ENCODE measurements at places on chromosomes 3 and 15.
A peak's percentile ranks its signal among the peaks of the same experiment; 100 is the strongest.

DNA sequence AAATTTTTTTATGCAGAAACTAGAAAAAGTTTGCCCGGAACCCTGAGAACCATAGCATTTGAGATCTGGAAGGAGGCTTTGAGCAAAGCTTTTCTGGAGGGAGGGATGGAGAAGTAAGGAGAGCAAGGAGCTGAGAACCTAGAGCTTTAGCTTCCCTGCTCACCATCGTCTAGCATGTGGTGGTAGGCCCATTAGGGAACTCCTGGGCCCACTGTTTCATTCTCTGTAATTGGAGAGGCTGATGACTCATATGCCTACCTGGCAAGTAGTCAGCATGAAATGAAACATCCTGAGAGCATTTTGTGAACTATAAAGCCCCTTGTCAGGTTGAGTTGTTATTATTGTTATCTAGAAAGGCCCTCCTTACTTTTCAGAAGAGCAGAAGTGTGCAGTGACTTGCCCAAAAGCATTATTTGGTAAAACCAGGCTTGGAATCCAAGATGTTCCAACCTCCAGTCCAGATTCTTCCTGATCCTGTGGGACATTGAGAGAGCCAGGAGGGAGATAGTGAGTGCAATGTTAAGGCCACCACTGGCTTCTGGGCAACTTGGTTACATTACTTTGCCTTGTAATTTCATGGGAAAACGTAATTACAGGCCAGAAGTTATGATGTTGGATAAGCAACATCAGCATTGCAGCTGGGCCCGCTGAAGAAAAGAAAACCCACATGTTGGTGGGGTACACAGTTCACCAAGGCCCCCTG, 104.5 kb upstream of the BFSP2 start:
- DNase-seq = no peak

DNA sequence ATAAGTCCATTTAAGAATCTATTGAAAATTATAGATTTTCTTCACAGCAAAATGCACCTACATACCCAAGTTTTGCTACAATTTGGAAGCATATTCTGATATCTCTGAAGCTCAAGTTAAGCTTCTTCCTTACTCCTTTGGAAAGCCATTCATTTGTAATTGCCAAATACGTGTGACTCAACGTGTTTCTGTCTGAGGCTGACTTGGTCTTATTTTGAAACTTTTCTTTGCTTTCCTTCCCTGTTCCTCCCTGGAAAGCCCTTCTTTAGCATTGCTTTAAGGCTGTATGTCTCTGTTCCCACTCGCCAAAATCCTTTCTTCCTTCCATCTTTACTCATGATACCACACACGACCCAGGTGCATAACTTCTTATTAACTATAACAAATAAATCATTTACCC, 232.0 kb downstream of the ZBBX start:
- no peak for DNase-seq

DNA sequence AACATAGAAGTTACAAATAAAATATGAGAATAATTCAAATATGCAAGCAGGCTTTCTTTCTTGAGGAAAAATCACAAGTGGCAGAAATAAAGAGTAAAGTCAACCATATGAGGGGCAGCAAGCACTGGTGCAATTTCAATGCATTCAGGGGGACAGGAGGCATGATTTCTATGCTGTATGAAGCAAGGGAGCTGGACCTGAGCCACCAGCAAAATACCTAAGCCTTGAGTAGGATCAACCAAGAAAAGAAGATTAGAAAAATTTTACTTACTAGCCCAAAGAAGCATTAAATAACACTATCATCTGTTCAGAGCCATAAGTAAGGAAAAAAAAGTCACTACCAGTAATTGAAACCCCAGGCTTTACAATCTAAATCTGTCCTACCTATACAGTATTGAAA, 6.3 kb downstream of the ADGRG7 start:
- DNase-seq = no peak

GRCh38 chr3:100006570-100007271, 107.6 kb downstream of the FILIP1L start:
- DNase-seq = no peak

DNA sequence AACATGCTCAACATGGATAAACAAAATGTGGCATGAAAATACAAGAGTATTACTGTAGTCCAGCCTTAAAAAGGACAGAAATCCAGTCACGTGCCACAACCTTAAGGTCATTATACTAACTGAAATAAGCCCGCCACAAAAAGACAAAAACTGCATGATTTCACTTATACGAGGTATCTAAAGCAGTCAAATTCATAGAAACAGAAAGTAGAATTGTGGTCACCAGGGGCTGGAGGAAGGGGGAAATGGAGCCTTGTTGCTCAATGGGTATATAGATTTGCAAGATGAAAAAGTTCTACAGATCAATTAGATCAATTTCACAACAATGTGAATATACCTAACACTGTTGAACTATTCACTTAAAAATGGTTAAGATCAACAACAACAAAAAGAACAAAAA, 7.4 kb downstream of the GLB1 start:
- DNase-seq = peak; percentile 18

Data from CD4-positive, alpha-beta T cell treated with Interferon alpha-2 for 1 hour (primary cell).